Adrenal gland (tissue), 19 donors: ENCODE measurements at places on chromosomes 1 and 21. TPM values are rescaled to one million over a fixed set of nuclear protein-coding genes. Genes with fewer than 3 reads are reported as not detected.

GRCh38 chr1:94070865-94071264 is 50.1 kb downstream of the ABCA4 start:
- no peaks in the 10 kb centered on the region for H3K27me3 ChIP-seq
- H3K4me3 ChIP-seq, result no peak overlapping the region
- peaks cover 41% of the 10 kb centered on the region for H3K4me1 ChIP-seq

- H3K36me3 ChIP-seq, result no peaks in the 10 kb centered on the region
- no peak for DNase-seq
- no peak overlapping the region for H3K27ac ChIP-seq
These were observed 4.1 kb upstream of the SLC2A1 start for GRCh38 chr1:42962641-42963377.

CDKN2C gene
- total RNA-seq, result 24.5 TPM

CFAP141 gene
- total RNA-seq, result not detected

METTL25B gene
- total RNA-seq, result 140 TPM

- no peak for DNase-seq
- no peaks in the 10 kb centered on the region for H3K4me1 ChIP-seq
- no peak overlapping the region for H3K4me3 ChIP-seq
- no peaks in the 10 kb centered on the region for H3K36me3 ChIP-seq
- H3K27me3 ChIP-seq, result no peaks in the 10 kb centered on the region
- H3K27ac ChIP-seq, result no peak overlapping the region
These were observed 2.2 kb upstream of the HENMT1 start for GRCh38 chr1:108663074-108663473.

LRRC52 gene
- total RNA-seq, result not detected

DNA sequence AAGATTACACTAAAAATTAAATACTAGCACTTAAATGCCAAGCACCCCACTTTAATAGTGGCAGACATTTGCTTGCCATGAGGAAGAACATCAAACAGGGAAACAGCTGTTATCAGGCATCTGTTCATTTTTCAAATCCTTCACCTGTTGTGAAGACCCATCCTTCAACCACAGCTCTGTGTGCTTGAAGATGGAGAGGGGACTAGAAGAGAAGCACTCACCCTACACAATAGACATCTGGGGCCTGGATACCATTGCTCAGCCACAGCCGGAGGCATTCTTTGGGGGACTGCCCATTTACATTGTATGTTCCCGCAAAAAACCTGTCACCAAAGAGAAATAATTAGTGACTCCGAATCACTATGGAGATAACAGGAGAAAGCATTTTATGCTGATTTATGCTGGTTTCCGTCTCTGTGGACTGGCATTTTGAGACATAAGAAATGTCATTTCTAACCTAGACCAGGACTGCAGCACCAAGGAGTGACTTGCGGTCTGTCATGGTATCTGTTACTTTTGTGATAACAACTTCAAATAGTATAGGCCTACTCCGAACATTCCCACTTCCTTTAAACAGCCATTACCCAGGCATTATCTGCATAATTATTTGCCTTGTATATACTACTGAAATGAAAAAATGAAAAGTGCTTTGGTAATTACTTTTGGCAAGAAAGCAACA is 28.8 kb upstream of the MTF1 start:
- H3K4me1 ChIP-seq, result no peaks in the 10 kb centered on the region
- H3K27ac ChIP-seq, result no peak overlapping the region
- H3K4me3 ChIP-seq, result no peak overlapping the region
- H3K36me3 ChIP-seq, result no peaks in the 10 kb centered on the region

TNFRSF9 gene
- total RNA-seq, result not detected

GRCh38 chr1:32448773-32449456 is 16.0 kb upstream of the ZBTB8B start:
- H3K27ac ChIP-seq, result no peak overlapping the region
- H3K36me3 ChIP-seq, result no peaks in the 10 kb centered on the region
- DNase-seq, result peak; percentile 8
- no peak overlapping the region for H3K4me3 ChIP-seq

GRCh38 chr1:167935216-167936067 is 1.0 kb upstream of the DCAF6 start:
- H3K4me3 ChIP-seq, result peak overlapping the region; percentile 89
- H3K27ac ChIP-seq, result peak overlapping the region; percentile 95
- H3K36me3 ChIP-seq, result no peaks in the 10 kb centered on the region
- H3K4me1 ChIP-seq, result peaks cover 43% of the 10 kb centered on the region
- peak; percentile 32 for DNase-seq
- no peaks in the 10 kb centered on the region for H3K27me3 ChIP-seq

DNA sequence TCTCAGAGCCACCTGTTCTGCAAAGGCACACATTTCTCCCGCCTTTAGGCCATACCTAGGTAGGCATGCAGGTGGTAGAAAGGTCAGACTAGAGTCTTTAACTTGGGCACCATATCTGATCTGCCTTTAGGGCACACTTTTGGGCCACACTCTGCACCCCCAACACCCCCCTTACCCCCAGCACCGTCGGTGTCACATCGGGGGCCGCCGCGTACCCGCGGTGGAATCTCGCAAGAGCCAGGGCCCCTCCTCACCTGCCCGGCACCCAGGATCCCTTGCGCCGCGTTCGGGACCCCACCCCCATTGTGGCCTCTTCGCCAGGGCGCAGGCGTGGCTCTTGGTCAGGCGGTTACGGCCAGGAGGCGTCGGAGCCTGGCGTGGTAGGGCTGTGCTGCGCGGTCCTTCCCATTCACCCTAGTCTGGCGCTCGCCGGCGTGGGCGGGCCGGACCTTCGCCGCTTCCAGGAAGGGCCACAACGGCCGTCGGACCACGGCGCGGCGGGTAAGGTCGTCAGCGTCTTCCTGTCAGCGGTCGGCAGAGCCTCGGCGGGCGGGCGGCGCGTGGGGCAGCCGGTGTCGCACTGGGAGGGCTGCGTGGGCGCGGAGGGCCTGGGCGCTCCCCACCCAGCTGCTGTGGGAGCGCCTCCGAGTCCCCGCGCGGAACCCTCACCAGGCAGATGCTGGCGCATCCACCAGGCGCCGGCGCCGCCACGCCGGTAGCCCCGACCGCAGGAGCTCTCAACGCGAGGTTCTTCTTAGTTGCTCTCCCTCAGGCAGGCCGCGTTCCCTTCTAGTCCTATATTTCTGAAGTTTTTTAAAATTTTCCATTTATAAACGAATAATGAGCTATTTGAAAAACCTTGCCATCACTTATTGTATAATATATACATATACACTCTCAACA is at the start of gene DNAH14:
TSS of gene DNAH14 (plus strand) at position 341 of the 903 bp plus-strand sequence. CDS start 23,028 bp downstream, outside the sequence.
- H3K27ac ChIP-seq, result peak within 1 kb of the TSS; percentile 67
- peaks cover 8% of the 10 kb centered on the region for H3K4me1 ChIP-seq
- peak; percentile 84 for DNase-seq
- H3K27me3 ChIP-seq, result no peaks in the 10 kb centered on the region
- H3K36me3 ChIP-seq, result no peaks in the 10 kb centered on the region
- peak within 1 kb of the TSS; percentile 18 for H3K4me3 ChIP-seq

DNA sequence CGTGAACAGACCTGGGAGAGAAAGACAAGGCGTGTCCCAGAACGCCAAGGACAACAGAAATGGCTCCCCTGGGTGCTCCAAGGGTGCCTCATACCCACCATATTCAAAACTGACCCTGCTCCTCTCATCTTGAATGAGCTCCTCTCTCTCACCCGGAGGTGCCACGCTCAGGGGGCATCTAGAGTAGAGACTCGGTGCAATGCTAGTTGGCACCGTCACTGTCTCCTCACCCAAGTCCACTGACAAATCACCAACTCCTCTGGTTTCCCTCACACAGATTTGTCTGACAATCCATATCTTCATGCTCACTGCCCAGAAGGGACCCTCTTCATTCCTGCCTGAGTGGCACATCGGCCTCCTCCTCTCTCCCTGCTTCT is 5.0 kb downstream of the TMEM125 start:
- H3K27ac ChIP-seq, result no peak overlapping the region
- H3K27me3 ChIP-seq, result no peaks in the 10 kb centered on the region
- H3K4me1 ChIP-seq, result no peaks in the 10 kb centered on the region
- H3K4me3 ChIP-seq, result no peak overlapping the region

PLPPR5 gene
- total RNA-seq, result 0.33 TPM

- H3K4me3 ChIP-seq, result no peak overlapping the region
- peaks cover 4% of the 10 kb centered on the region for H3K27me3 ChIP-seq
- H3K4me1 ChIP-seq, result no peaks in the 10 kb centered on the region
- H3K36me3 ChIP-seq, result no peaks in the 10 kb centered on the region
- H3K27ac ChIP-seq, result no peak overlapping the region
- DNase-seq, result no peak
These were observed 14.2 kb upstream of the CASQ2 start for GRCh38 chr1:115782571-115783281.

DNA sequence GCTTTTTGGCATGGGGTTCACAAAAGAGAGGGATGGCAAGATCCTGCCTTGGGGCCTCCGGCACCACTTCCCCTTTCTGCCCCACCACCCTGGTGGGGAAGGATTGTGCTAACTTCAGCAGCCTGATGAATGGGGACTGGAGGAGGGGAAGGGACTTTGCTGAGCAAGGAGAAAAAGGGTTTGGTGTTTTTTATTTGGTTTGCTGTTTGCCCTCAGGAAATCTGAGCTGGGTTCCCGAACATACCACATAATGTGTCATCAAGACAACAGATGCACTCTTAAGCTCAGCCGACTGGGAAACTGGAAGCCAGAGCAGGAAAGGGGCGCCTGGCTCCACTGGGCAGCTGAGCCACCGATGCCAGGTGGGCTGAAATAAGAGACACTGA is 19.8 kb downstream of the OLFML2B start:
- H3K36me3 ChIP-seq, result no peaks in the 10 kb centered on the region
- H3K4me1 ChIP-seq, result no peaks in the 10 kb centered on the region

CD48 gene
- total RNA-seq, result 1.5 TPM

DNA sequence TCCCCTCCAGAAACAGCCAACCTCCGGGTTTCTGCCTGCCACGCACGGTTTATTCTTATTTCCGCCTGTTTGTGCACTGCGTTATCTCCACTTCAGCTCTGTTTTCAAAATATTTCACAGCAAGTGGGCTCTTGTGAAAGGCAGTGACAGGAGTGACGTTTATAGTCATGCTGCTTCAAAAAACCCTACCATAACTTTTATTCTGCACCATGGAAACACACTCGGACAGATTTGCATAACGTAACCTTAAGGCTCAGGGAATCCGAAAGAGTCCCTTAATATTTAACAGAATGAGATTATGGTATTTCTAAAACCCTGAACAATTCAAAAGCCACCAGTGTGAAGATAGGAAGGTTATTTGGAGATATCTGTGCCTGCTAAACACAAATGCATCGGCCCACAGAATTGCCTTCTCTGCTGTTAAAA is 782 bp upstream of the SDE2 start:
- peaks cover 22% of the 10 kb centered on the region for H3K4me1 ChIP-seq
- DNase-seq, result no peak
- peaks cover 6% of the 10 kb centered on the region for H3K36me3 ChIP-seq
- H3K27me3 ChIP-seq, result no peaks in the 10 kb centered on the region
- peak overlapping the region; percentile 16 for H3K27ac ChIP-seq
